ENCODE measurements at places on chromosomes 1 and 21. TPM values are rescaled to one million over a fixed set of nuclear protein-coding genes. Genes with fewer than 3 reads are reported as not detected.

The CCDC27 gene
- total RNA-seq, result not detected

The SLC45A1 gene
- 10.3 TPM for total RNA-seq

The BARHL2 gene
- total RNA-seq, result not detected

The KRTAP20-3 gene
- not detected for total RNA-seq

The OR2T29 gene
- total RNA-seq, result not detected

The OR10Z1 gene
- total RNA-seq, result not detected

The CD1E gene
- total RNA-seq, result not detected
